NCI-H526 treated with DMSO at 0.1 percent for 48 hours (cell line): ENCODE measurements at places on chromosomes 12 and 14.
A peak's percentile ranks its signal among the peaks of the same experiment; 100 is the strongest.

- DNase-seq = no peak
Observed at GRCh38 chr12:111224186-111225066, 144.5 kb downstream of the PHETA1 start.

GRCh38 chr14:104096751-104097700 lies 11.5 kb downstream of the ASPG start:
- DNase-seq = peak; percentile 10

DNA sequence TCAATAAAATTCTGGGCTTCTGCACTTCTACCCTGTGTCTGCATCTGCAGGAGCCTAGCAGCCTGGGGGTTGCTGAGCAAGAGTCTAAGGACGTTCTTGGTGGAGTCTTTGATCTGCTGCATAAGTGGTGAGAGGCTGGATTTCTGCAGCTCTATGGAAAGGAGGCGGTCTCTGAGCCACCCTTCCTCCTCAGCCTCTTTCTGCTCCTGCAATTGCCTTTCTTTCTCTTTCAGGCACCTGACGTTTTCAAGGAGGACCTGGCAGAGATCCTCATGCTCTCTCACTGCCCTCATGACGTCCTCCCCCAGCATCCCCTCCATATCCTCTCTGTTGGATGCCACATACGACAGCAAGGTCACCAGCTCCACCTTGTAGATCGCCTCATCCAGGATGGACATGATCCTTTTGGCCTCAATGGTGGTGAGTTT lies 13.6 kb upstream of the TPCN1 start:
- no peak for DNase-seq

GRCh38 chr14:74610866-74611649 lies 979 bp downstream of the LTBP2 start:
- DNase-seq = no peak

- peak; percentile 59 for DNase-seq
Observed at GRCh38 chr12:119989361-119989730, 310 bp downstream of the BICDL1 start.

GRCh38 chr12:15183821-15184220 lies 37.4 kb downstream of the RERG start:
- DNase-seq = no peak

GRCh38 chr12:111360325-111360930 lies 8.5 kb downstream of the PHETA1 start:
- DNase-seq = no peak

DNA sequence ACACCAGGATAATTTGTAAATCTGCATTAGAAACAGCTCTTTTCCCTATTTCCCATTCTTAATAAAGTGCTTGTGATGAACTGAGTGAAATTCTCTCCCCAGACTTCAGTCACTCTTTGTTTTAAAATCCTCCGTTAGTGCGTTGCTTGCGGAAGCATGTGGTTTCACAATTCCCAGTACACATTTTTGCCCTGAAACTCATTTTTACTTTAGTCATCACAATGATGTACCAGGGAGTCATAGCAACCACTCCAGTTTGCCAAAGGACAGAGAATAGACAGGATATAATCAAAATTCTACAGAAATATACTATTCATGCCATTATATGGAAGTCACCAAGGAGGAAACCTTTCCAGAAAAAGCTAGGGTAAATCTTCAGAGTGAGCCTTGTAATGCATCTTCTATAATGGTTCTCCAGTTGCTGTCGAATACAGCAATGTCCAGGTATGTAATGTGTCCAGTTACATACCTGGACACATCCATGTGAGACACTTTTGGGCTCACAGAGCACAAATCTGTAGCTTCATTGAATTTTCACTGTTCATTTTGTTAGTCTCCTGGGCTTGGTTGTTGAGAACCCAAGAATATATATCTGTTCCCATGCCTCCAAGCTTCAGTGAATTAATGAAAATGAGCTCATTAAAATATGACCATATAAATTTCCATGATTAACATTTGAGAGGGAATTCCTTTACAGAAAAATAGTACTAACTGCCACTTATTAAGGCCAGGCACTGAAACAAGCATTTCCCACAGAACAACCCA lies 57.8 kb downstream of the GPR135 start:
- no peak for DNase-seq

- DNase-seq = no peak
Observed at GRCh38 chr12:117395766-117396165, 34.3 kb upstream of the NOS1 start.

DNA sequence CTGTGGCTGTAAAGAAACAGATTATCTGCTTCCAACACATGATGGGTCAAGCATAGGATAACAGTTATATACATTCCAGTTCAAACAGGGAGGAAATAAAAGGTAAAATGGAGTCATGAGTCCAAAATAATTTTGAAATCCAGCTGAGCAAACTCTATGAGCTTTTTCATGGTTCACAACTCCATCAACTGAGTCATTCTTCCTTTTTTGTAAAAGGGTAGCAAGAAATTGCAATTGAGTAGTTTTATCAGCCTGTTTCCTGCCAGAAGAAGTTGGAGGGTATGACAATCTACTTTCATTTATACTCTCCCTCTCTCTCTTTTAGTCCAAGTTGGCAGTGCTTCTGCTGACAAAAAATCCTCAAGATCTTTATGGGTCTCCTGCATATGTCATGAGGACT lies 95.6 kb downstream of the CPNE8 start:
- no peak for DNase-seq

GRCh38 chr12:57152639-57153038 lies 5.2 kb upstream of the LRP1-AS start:
- no peak for DNase-seq

GRCh38 chr12:95857799-95858198 lies 953 bp upstream of the SNRPF start:
- no peak for DNase-seq

DNA sequence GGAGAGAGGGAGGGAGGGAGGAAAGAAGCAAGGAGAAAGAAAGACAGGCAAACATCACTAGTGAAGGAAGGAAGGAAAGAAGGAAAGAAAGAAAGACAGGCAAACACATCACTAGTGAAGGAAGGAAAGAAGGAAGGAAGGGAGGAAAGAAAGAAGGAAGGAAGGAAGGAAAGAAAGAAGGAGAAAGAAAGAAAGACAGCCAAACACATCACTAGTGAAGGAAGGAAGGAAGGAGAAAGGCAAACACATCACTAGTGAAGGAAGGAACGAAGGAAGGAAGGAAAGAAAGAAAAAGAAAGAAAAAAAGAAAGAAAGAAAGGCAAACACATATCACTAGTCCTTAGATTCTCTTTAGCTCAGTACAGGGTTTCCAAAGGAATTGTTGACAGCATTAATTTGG lies 5.3 kb downstream of the FZD10 start:
- no peak for DNase-seq

GRCh38 chr14:77243853-77244252 lies 27.2 kb downstream of the NGB start:
- no peak for DNase-seq

- DNase-seq = no peak
Observed at GRCh38 chr14:50624447-50624846, 43.7 kb downstream of the SAV1 start.

DNA sequence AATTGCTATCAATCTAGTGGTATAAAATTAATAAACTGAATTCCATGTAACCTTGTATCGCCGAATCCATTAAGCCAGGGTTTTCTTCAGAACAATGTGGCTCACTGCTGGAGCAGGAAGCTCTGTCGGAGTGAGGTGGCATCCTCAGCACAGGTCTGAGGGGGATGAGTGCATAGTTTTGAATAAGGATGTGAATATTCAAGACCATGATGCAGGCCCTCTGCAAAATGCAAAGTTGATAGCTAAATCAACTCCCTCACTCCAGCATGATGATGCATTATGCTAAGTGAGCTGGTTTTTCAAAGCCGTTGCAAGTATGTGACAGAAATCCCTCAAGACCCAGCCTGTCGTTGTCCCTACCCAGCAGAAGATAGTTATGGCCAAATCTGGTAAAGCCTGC lies 53.0 kb downstream of the TRIM9 start:
- peak; percentile 84 for DNase-seq

- DNase-seq = no peak
Observed at GRCh38 chr12:55757701-55758100, 14.8 kb downstream of the GDF11 start.

DNA sequence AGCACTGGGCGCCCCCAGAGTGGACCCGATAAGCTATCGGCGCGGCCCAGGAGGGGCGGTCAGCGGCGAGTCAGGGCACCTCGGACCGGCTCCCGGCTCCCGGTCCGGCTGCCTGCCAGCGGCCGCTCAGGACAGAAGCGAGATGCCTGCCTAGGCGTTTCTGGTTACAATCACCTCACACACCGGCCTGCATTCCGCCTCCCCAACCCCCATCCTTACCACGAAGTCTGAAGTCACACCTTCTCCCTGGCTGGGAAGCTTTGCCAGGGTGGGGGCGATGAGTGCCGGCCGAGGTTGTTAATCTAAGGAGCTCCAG lies 42.6 kb upstream of the TBX5 start:
- no peak for DNase-seq

GRCh38 chr12:132287391-132288238 lies 41.8 kb downstream of the GALNT9 start:
- DNase-seq = no peak

DNA sequence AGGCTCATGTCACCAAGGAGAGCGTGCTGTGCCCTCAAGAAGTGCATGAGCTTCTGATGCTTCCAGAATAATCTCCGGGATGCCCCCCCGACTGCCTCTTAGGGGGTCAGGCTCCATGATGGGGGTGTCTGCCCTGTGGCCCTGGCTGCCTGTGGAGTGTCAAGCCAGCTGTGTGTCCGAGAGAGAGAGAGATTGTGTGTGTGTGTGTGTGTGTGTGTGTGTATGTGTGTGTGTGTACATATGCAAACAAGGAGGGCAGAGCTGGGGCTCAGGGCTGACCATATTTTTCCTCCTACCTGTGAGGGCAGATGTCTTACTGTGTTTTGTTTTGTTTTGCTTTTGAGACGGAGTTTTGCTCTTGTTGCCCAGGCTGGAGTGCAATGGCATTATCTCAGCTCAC lies 5.6 kb upstream of the ALDH2 start:
- peak; percentile 73 for DNase-seq

DNA sequence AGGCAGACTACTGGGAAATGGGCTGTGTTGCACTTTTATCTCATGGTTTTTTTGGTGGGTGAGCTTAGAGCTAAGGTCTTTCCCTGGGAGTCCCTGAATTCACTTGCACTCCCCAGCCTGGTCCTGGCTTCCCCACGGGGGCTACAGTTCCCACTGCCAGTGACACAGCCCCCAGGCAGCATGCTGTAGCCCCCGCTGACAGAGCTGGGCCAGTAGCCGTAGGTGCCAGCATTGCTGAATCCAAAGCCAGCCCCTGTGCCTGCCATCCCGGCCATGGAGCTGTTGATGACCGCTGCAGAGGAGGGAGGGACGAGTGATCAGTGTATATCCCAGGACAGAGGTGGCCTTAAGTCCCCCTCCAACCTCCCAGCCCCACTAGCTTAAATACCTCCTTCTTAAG lies 6.9 kb upstream of the KRT72 start:
- DNase-seq = no peak

- no peak for DNase-seq
Observed at GRCh38 chr12:113464852-113465719, 6.6 kb downstream of the LHX5 start.

DNA sequence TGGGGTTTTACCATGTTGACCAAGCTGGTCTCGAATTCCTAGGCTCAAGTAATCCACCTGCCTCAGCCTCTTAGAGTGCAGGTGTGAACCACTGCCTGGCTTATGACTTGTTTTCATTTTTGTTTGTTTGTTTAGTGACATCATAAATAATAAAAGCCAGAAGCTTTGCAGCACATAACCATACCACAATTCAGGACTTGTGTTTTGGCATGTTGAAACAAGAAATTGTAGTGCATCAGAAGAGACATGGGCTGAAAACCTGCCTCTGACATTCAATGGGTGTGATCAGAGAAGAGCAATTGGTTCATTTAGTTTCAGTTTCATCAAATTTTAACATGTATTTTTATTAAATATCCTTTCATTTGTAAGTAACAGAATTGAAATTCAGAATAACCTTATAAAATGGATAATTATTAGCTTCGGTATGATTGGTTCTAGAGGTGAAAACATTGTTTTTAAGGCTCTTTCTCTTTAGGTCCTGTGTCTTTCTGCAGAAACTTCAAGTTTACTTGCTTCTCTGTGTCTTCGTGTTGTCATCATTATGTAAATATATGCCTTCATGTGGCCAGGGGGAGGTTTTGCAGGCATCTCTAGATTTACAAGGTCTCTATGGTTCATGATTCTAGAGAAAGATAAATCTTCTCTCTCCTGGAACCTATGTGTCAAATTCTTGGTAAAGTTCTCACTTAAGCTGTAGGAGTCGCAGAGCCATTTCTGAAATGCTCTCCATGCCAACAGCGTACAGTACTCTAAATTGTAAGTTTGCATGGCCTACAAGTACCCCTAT lies 312.0 kb downstream of the KCNC2 start:
- DNase-seq = no peak

DNA sequence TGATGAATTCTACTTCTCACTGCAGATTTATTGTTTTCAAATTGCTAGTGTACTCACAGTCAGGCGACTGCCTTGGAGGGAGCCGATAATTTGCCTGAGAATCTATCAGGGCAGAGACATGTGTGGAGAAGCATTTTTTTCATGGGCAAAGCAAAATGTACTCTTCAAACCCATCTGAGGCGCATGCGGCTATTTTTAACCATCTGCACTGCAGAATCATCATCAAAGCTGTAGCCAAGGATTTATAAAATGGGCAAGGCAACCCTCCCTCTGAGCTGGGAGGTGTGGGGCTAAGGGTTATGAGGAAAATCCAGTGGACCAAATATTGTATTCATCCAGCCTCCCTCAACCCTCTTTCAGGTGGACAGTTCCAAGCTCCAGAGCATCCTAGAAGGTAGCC lies 37.7 kb downstream of the BEST3 start:
- no peak for DNase-seq

GRCh38 chr12:15788233-15789219 lies 662 bp downstream of the EPS8 start:
- peak; percentile 79 for DNase-seq

DNA sequence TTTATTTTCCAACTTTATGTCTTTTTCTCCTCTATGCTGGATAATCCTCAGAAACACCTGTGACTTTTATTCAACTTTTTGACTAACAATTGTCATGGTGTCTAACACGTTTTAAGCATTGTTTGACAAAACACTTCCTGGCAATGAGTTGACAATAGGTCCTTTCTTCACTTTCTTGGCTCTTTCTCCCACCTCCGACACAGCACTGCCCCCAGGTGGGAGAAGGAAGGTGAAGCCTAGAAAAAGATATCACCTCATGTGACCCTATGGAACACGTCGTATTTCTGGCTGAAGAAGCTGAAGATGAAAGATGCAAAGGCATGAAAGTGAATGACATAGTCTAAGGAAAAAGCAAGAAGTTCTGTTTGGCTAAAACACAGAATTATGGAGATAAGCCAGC lies 430.0 kb downstream of the ETNK1 start:
- DNase-seq = peak; percentile 24

DNA sequence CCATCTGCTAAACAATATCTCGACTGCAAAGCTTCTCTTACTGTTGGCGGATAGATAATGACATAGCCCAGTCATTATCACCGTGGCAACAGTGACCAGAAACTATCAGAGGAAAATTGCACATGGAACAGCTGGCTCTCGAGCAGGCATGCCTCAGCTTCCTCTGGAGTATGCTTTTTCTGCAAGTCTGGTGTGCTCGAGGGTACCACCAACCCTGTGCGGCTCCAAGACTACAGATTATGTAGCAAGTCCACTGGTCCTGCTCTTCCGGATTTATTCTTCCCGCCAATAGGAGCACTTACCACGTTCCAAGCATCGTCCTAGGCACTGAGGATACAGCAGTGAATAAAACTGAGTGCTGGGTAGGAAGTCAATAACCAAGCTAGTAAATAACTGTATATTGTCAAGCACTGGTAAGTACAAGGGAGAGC lies 1.4 kb upstream of the GLRX5 start:
- no peak for DNase-seq
